NCI-H1105 (cell line): ENCODE measurements at places on chromosomes 12 and 14.

DNA sequence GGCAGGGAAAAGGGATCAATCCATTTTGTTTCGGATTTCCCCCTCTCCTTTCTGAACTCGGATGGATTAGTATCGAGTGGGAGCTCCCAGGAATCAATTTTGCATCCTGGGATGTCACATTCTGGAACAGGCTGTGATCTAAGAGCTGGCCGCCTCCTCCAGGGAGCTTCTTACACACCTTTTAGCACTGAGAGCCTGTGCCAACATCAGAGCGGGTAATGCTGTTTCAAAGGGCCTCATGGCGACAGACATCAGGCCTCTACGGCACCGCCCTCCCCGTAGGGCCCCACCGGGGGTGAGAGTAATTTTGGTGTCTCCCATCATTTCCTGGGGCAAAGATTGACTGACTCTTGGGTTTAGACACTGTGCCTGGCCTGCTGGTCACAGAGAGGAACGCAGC, 2.7 kb downstream of the GALNT9 start:
- DNase-seq, result no peak

DNA sequence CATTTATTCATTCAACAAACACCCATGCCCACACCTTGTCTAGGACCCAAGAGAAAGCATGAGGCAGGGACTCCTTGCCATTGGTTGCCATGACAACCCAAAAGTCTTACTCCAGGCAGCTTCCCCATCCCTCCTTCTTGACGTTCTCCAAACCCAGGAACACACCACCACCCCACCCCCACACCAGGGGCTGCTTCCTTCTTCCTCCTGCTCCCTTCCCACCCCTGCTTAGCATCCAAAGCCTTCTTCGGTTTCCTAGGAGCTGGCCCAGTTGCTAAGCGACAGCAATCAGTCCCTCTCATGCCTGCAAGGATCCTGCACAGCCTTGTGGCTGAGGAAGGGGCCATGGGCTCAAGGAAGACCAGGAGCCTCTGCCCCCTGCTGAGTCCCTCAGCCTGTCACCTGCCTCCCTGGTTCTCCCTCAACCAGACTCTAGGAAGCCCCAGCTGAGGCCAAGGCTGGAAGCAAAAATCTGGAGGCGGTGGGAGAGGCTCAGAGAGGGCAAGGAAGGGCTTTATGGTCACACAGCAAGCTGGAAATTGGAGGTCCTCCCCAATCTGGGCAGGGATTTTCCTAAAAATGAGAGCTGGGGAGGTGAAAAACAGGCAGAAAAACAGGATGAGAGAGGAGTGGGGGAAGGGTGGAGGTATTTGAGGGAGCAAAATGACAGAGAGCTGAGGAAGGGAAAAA, 15.4 kb downstream of the RASAL1 start:
- DNase-seq, result no peak

DNA sequence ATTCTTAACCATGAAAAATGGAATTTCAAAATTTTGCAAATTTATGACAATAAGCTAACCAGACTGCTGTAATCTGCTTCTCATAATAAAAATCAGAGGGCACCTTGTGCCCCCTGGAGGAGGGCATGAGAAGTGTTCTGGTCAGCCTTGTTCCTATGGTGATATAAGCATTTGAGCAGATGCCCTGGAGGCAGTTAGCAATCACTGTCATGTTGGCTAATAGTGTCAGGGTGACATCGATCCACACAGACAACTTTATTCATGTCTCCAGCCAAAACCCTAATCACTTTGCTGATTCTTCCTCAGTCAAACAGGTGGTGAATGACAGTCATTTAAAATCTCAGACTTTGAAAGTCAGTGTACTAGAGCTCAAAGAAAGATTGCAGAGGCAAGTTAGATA, 943.0 kb downstream of the GALC start:
- DNase-seq, result no peak

- DNase-seq, result no peak
Measured at GRCh38 chr14:21631084-21631483, 3.7 kb downstream of the OR10G2 start.

- DNase-seq, result no peak
Measured at GRCh38 chr14:75094896-75095295, 25.5 kb downstream of the ZC2HC1C start.

DNA sequence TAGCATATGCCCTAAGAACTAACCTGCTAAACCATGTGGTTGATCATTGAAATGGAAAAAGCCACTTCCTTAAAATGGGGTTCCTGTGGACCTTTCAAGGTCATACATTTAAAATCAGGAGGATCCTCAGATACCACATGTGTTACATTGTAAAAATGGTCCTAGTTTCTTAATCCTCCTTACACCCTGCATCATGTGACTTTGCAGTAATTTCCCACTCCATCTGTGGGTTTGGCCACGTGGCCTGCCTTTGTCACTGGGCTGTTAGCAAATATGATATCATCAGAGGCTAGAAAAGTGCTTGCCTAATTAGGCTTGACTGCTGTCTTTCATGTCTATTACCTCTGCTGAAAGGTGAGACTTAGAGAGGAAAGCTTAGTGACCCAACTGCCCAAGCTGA, 70.7 kb downstream of the CMKLR1 start:
- DNase-seq, result no peak

DNA sequence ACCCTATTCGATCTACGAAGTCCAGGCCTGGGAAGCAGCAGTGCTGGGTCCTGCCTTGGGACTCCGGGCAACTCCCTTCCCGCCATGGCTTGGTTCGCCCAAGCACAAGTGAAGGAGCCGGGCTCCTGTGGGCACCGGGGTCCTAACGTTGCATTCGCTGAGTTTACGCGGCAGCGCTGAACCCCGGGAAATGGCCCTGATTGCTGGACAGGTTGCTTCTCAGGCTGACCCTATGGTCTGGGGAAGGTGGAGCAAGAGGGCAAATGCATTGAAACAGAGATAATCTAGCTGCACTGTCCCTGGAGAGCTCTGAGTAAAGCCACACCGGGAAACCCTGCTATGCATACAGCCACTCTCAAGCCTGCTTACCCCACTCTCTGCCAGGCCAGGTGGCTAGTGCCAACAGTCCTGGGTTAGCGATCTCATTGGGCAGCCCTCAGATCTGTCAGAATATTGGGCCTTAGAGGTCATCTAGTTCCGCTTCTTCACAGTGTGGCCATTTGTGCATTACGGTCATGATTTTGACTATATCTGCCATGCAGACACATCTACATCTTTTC, 11.3 kb downstream of the SYNE3 start:
- no peak for DNase-seq

GRCh38 chr12:87047691-87048090, 791.5 kb upstream of the MGAT4C start:
- no peak for DNase-seq

- no peak for DNase-seq
Measured at GRCh38 chr12:93422050-93422449, 19.7 kb downstream of the UBE2N start.

- no peak for DNase-seq
Measured at GRCh38 chr12:129844662-129845220, 59.1 kb downstream of the TMEM132D start.

- no peak for DNase-seq
Measured at GRCh38 chr14:92323916-92324818, 1.2 kb downstream of the SLC24A4 start.

GRCh38 chr14:56659964-56660551, 80.5 kb downstream of the TMEM260 start:
- DNase-seq, result peak; percentile 65

- no peak for DNase-seq
Measured at GRCh38 chr12:102439426-102440405, 40.6 kb downstream of the IGF1 start.

DNA sequence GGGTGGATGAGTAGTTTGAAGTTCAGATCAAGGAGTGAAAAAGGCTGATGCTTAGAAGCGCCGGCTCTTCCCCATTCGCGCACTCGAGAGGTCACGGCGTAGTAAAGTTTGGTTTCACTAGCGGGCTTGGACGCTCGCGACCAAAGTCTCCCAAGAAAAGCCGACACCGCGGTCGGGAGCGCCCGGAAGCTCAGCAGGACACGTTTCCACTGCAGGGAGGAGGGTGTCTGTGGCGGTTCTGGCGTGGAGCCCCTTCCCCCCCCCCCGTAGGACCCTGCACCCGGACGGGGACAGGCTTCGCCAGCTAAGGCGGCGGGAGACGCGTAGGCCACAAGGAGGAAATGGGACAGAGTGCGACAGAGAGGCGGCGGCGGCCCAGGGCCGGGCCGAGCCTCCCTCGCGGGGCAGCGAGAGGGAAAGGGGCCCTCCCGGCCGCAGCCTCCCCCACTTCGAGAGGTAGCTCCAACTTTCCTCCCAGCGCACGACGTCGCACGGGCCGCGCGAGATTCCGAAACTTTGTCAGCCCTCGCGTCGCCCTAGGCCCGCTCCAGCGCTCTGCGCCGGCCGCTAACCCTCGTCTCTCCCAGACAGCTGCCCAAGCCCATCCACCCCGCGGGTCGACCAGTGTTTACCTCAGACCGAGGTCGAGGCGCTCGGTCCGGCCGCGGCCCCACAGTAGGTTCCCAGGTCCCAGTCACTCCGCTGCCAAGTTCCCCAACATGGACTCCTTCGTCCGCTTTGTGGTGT, 480 bp downstream of the SCAF11 start:
- DNase-seq, result peak; percentile 62

- DNase-seq, result no peak
Measured at GRCh38 chr12:32706335-32707024, 27.4 kb downstream of the DNM1L start.

DNA sequence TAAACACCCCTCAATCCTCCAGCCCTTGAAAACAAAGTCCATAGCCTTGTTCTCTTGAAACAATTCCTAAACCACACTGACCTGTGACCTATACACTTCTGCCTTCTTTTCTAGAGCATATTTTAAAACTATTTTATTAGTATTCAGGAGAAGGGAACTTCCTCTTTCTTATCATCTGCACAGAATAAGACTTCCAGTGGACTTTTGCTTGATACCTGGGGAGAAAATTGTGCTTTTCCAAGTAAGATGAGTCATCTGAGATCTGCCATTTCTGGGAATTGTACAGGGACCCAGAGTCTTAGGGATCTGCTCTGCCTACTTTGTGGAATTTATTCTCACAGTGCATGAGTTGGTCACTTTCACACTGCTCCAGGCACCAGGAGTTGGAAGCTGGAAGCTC, 10.5 kb upstream of the WNT5B start:
- DNase-seq, result no peak

GRCh38 chr12:131547555-131547954, 163.3 kb upstream of the SFSWAP start:
- DNase-seq, result no peak

- DNase-seq, result no peak
Measured at GRCh38 chr14:99181241-99181640, 90.8 kb downstream of the BCL11B start.

- DNase-seq, result no peak
Measured at GRCh38 chr14:61570549-61571290, 124.6 kb upstream of the HIF1A start.
